ENCODE measurements at places on chromosomes 7 and 10.

- DNase-seq: no peak
Measured at GRCh38 chr10:104103956-104104355, 18.0 kb upstream of the SFR1 start.

- no peak for DNase-seq
Measured at GRCh38 chr7:74502216-74502891, 48.6 kb downstream of the GTF2IRD1 start.

- no peak for DNase-seq
Measured at GRCh38 chr10:102668326-102669107, 24.2 kb downstream of the TRIM8 start.

DNA sequence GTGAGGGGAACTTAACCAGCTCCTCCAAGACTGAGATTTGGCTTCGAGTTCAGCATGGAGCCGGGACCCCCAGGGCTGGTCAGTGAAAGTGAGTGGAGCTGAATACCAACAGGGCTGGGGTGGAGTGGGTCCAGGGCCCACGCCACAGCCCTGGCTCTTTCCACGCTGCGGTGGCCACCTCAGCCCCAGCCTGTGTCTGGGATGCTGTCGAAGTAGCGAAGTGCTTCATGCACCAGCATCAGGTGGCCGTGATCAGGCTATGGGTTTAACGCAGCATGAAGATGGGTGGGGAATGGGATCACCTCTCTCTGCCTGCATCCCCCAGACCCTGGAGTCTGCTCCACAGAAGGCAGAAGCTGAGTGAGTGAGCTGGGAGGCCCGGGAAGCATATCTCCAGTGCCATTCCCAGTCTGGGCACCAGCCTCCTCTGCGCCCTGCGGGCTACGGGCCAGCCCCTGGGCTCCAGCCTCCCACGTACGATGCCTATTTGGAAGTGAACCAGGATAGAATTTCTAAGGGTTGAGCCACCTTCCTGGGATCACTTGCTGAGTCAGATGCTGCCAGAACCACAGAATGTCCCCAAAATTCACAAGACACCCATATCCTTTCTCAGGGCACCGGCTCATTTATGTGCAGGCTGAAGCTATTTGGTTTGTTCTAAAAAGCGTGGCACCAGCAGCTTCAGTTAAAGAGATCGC lies 131.1 kb upstream of the CHST15 start:
- no peak for DNase-seq

GRCh38 chr7:1951159-1951536 lies 281.1 kb downstream of the ELFN1 start:
- DNase-seq: no peak

- no peak for DNase-seq
Measured at GRCh38 chr10:110772454-110773025, 99.2 kb upstream of the PDCD4 start.

DNA sequence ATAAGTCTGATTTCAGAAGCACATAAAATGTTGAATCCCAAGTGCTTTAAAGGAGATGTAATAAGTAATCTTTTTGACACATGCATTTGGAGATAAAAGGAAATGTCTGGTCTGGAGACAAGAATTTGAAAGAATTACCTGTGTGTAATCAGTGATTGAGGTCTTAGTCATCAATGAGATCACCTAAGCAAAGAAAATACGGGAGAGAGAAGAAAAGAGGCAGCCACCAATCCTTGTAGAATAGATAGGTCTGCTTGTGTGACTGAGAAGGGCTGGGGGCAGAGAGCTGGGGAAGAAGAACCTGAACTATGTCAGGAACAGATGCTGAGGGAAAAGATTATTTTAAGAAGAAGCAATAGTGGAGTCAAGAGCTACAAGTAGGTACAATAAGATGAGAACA lies 49.3 kb upstream of the ITPRID1 start:
- no peak for DNase-seq

- no peak for DNase-seq
Measured at GRCh38 chr7:22377703-22378102, 20.7 kb upstream of the RAPGEF5 start.

GRCh38 chr7:37118004-37118403 lies 330.7 kb downstream of the ELMO1 start:
- DNase-seq: no peak

GRCh38 chr10:93841961-93842360 lies 51.8 kb upstream of the SLC35G1 start:
- DNase-seq: no peak

GRCh38 chr7:149846021-149846420 lies 7.8 kb downstream of the ZNF862 start:
- DNase-seq: no peak

GRCh38 chr7:38934051-38934450 lies 25.1 kb upstream of the VPS41 start:
- peak; percentile 27 for DNase-seq

All from fibroblast of skin of right biceps (primary cell).